ENCODE measurements at places on chromosomes 5 and 9.

DNA sequence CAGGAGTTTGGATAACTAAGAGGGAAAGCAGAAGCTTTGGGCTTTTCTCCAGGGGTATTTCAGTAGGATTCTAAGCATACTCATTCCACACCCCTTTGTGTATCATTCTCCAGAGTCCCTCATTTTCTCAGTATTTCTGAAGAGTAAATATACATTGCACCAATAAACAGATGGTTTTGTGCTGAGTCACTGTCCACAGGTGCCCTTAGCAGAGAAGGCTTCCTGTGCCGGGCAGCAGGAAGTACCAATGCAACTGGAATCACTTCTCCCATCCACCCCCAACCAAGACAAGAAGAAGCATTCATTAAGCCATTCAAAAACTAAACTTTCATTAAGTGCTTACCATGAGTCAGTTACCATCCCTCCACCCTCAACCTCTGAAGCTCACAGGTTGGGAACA, 3.6 kb upstream of the CCNJL start:
- DNase-seq, result no peak

- DNase-seq, result no peak
Measured at GRCh38 chr9:10729213-10729612, 116.4 kb upstream of the PTPRD start.

DNA sequence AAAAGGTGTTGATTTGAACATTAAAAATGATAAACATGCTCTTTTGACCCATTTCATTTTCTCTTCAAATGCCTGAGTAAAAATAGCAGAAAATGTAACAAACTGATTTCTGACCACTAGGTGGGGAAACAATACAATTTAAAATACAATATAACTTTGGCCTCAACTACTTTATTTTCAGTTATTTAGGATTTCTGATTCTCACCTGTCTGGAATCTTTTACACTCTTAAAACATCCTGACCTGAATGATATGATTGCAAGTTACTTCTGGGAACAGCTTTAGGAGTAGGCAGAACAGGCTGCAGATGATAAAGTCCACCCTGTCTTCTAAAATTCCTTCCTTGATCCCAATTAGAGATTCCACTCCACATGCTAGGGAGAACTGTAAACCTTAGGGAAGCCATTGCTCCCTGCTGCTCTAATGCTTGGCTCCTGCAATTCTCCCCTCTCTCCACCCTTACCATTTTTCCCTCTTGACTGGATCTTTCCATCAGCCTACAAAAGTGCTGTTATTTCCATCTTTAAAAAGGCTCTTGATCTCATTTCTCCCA, 70.3 kb downstream of the FYB1 start:
- DNase-seq, result peak; percentile 46

GRCh38 chr5:139378941-139379361, 4.1 kb downstream of the SLC23A1 start:
- no peak for DNase-seq

GRCh38 chr9:93085676-93086075, 10.3 kb upstream of the CARD19 start:
- no peak for DNase-seq

DNA sequence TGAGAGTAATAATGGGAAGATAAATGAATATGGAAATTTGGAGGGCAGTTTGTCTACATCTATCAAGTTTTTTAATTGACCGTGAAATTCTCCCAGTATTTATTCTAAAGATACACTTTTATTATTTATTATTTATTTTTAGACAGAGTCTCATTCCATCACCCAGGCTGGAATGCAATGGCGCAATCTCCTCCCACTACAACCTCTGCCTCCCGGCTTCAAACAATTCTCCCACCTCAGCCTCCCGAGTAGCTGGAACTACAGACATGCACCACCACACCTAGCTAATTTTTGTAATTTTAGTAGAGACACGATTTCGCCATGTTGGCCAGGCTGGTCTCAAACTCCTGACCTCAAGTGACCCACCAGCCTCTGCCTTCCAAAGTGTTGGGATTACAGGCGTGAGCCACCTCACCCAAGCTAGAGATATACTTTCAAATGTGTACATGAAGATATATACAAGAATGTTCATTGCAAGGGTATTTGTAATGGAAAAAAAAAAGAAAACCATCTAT, 97.7 kb upstream of the SLC12A2 start:
- no peak for DNase-seq

- DNase-seq, result no peak
Measured at GRCh38 chr5:106094204-106094607, 1576.5 kb downstream of the EFNA5 start.

DNA sequence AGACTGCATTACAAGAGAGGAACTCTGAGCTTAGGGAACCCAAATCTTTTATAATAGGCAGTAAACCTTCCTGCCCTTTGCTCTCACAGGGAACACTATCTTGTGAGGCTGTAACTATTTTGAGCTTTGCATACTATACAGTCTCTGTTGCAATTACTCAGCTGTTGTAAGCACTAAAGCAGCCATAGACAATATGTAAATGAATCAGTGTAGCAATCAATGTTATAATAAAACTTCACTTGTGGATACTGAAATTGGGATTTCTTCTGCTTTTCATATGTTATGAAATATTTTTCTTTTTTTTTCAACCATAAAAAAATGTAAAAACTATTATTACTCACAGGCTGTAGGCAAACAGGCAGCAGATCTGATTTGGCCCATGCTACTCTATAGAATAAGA, 16.7 kb upstream of the UBQLN1 start:
- no peak for DNase-seq

DNA sequence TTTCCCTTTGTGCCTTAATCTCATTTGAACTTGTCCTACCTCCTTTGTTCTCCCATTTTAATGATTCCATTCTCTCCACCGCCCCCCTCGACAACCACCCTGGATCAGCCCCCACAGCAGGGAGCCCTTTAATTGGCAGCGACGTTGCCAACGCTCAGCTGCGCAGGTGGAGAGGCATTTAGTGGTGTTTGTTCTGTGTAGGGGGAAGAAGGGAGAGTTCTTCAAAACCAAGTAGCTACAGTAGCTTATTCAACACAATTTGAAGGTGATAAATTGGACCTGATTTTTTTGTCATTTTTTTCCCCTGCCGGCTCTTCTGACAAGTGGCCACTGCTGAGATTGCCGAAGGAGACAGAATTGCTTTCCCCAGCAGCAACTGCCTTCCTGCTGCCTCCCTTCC, 499.1 kb downstream of the CDK5RAP2 start:
- DNase-seq, result no peak

- DNase-seq, result no peak
Measured at GRCh38 chr5:17436350-17436749, 61.7 kb upstream of the TAF11L2 start.

- DNase-seq, result peak; percentile 85
Measured at GRCh38 chr5:150560401-150561191, 52.7 kb downstream of the NDST1 start.

GRCh38 chr5:116733991-116734975, 159.7 kb upstream of the SEMA6A start:
- DNase-seq, result no peak

- DNase-seq, result no peak
Measured at GRCh38 chr5:116032094-116032517, at the start of gene ARL14EPL. Gene ARL14EPL (plus strand): TSS chr5:116032472. CDS start chr5:116051466, 18,994 bp downstream.

GRCh38 chr9:114156657-114157421, 1.5 kb downstream of the COL27A1 start:
- DNase-seq, result peak; percentile 6

- DNase-seq, result no peak
Measured at GRCh38 chr5:55036477-55036876, 12.4 kb downstream of the GZMK start.

DNA sequence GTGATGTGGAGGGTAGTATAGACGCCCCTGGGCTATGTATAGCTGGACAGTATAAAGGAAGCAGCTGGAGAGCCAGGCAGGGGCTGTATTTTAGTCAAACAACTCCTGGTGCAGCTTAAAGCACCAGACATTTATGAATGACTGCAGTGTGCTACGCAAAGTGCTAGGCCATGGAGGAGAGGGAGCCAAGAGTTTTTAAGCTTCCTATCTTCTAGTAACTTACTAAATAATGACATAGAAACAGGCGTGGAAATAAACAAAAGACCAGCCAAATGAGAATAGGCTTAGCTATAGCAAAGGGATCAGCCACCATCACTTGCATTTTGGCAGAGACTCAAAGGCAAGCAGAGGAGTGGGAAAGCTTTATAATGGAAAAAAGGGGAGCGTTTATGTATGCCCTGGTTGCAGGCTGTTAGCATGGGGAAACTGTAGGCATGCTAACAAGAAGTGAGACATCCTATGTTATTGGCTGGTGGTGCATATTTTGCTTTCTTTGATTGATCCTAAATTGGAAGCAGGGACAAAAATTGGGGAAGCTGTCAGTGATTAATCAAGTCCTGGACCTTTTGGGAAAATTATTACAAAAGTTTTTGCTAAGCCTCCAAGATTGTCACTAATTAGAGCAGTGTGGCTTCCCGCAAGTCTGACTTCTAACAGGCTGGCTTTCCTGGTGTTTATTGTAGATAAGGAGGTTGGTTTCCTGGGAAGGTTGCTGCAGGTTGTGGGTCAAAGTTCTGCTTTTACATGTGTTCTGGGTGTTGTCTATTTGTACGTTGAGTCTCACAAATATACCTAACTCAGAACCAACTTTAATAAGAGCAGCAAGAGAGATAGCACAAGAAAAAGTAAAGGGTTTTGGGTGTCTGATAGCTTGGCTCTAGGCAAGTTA, 46.6 kb downstream of the RAB3C start:
- no peak for DNase-seq

- DNase-seq, result no peak
Measured at GRCh38 chr5:33120671-33121070, 320.1 kb upstream of the TARS1 start.

DNA sequence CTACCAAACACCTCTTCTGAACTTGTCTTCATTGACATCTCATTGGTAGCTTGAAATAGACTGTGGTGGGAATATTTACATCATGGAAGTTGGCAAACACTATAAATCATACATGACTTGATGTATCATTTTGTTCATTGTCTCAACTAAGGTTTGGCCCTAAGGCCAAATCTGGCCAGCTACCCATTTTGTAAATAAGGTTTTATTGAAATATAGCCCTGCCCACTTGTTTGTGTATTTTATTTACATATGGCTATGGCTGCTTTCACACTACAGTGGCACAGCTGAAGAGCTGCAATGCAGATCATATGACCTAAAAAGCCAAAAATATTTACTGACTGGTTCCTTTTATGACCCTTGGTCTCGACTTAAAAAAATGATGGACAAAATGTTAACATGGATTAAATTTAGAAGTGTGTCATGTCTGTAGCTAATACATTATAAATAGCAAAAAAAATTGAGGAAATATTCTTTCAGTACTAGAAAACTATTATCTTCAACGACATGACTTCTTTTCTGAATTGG, 22.1 kb downstream of the FAM240B start:
- no peak for DNase-seq

GRCh38 chr5:173746047-173746646, 129.7 kb upstream of the BOD1 start:
- no peak for DNase-seq

- no peak for DNase-seq
Measured at GRCh38 chr9:75184471-75184870, 96.2 kb downstream of the OSTF1 start.

- no peak for DNase-seq
Measured at GRCh38 chr9:126945682-126946081, 31.1 kb downstream of the RALGPS1 start.

- peak; percentile 12 for DNase-seq
Measured at GRCh38 chr5:75366787-75367186, 29.8 kb downstream of the HMGCR start.

- no peak for DNase-seq
Measured at GRCh38 chr9:127066851-127067136, 55.6 kb downstream of the ANGPTL2 start.

GRCh38 chr5:65828022-65828896, 98.1 kb upstream of the ERBIN start:
- DNase-seq, result no peak

DNA sequence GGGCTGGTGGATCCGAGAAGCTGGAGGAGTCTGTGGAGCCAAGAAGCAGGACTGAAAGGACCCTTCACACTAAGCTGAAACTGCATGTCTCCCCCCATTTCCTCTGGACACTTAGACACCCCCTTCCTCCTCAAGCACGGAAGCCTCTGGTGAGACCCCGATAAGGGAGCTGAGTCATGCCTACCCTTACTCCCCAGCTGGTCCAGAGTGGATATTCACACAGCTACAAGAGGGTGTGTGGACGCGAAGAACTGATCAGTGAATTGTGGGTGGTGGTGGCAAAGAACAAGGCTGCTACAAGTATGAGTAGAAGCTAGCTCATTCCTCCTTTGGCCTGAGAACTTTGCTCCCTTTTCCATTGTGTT, 4.3 kb downstream of the TLN1 start:
- DNase-seq, result no peak

GRCh38 chr5:112641515-112642110, 96.1 kb upstream of the APC start:
- no peak for DNase-seq

DNA sequence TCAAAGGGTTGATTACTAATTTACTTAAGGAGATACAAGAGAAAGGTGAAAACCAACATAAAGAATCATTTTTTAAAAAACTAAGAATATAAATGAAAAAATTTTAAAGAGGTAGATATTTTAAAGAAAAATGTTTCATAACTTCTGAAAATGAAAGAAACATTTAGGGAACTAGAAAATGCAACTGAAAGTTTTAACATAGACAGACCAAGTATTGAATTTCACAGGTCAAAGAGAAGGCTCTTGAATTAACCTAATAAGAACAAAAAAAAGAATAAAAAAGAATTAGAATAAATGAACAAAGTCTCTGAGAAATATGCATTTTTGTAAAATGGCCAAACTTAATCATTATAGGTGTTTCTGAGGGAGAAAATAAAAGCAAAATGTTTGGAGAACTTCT, 16.1 kb upstream of the FAM174A start:
- no peak for DNase-seq

- DNase-seq, result no peak
Measured at GRCh38 chr5:150574818-150575547, 65.5 kb upstream of the SYNPO start.

GRCh38 chr9:93187047-93187446, 3.1 kb downstream of the WNK2 start:
- no peak for DNase-seq

- no peak for DNase-seq
Measured at GRCh38 chr5:124998520-124998919, 252.1 kb upstream of the ZNF608 start.

GRCh38 chr9:125241863-125242739, 958 bp upstream of the HSPA5 start:
- no peak for DNase-seq

DNA sequence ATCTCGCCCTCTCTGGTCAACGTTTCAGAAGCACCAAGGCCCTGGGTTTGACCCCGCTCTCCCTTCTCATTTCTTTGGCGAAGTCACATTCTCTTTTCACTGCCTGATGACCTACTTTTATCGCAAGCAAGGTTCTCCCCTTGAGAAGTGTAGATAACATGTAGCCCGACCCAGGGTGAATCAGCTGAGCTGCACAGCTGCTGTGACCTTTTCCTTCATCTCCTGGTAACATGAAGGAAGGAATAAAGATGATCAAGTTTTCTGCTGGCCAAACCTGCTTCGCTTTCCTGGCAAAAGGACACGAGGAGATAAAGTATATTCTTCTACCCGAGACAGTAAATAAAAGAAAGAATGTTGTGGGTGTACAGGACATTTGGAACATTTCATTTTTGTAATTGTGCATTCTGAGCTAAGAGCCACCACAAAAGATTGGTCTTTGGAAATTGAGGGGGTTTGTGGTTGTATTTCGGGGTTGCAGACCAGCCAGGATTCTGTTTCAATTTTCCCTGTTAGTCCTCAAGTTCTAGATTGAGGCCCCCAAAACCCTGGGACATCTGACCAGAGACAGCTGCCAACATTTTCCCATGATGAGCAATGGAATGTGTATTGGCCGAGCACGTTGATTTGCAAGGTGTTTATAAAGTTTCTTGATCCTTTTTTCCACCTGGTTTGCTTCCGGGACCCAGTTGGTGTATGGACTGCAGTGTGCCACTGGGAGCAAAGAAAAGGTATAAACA, 155.1 kb upstream of the ZNF462 start:
- no peak for DNase-seq

Measured in activated CD4-positive, alpha-beta T cell treated with anti-CD3 and anti-CD28 coated beads, Interleukin-2, amount 50 U/mL, for 16 hours (primary cell).